ENCODE measurements at places on chromosomes 3 and 15.

DNA sequence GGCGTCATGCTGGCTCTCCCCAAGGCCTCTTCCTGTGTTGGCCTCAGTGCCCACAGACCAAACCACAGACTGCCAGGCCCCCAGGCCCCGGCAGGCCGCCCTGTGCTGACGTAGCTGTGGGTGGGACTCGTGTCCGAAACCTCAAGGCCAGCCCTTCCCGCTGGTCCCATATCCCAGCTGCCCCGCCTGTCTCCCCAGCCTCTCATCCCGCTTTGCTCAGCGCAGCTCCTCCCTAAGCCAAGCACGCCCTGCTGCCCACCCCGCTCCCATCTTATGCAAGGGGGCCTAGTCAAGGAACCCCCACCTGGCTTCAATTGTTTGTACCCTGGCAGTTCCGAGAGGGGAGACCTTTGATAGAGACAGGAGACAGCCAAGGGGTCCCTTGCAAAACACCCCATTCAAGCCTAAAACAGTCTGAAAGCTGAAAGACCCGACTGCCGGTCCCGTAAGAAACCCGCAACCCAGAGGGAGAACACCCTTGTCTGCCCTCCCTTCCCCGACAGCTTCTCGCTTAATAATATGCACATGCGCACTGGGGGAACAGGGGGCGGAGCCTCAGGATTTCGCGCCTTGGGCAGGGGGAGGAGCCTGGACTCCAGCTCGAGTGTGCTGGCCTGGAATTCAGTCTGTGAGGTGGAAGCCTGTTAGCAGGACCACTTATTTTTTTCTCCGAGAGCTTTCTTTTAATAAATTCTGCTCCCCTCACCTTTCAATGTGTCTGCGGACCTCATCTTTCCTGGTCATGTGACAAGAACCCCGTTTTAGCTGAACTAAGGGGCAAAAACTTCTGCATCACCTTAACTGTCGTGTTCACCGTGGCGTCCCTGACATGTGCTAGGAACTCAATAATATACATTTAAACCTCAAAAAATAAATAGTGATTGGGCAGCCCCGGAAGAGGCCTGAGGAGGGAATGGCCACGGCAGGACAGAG lies 17.2 kb downstream of the TNFAIP8L3 start:
- DNase-seq, result peak; percentile 77

DNA sequence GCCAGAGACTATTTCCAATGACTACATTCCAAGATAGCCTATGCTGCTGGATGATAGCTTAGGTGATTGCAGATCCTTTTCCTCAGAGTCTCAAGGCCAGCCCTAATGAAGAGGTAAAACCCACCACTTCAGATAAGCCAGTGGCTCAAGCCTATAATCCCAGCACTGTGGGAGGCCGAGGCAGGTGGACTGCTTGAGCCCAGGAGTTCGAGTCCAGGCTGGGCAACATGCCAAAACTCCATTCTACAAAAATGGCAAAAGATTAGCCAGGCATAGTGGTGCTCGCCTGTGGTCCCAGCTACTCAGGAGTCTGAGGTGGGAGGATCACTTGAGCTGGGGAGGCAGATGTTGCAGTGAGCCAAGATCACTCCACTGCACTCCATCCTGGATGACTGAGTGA lies 495.3 kb downstream of the ZIC1 start:
- DNase-seq, result no peak

GRCh38 chr3:78455166-78455565 lies 1312.6 kb downstream of the ROBO1 start:
- no peak for DNase-seq

GRCh38 chr3:45437383-45437782 lies 49.0 kb downstream of the LARS2 start:
- no peak for DNase-seq

- DNase-seq, result peak; percentile 39
Measured at GRCh38 chr3:194573680-194574437, 59.4 kb downstream of the TMEM44 start.

- DNase-seq, result no peak
Measured at GRCh38 chr3:142931222-142931621, 32.3 kb downstream of the PAQR9 start.

DNA sequence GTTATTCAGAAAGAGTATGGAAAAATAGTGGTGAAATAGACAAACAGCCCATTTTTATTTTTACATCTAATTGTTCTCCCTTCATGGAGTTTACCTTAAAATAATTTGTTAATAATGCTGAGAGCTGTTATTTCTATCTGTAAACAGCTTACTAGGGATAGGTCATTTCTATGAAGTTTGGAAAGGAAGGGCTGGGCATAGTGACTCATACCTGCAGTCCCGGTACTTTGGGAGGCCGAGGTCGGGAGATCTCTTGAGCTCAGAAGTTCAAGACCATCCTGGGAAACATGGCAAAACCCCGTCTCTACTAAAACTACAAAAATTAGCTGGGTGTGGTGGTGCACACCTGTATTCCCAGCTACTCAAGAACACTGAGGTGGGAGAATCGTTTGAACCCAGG lies 624.3 kb upstream of the LMCD1 start:
- no peak for DNase-seq

GRCh38 chr15:37731146-37731746 lies 203.2 kb upstream of the TMCO5A start:
- no peak for DNase-seq

GRCh38 chr3:136939489-136939888 lies 18.3 kb upstream of the IL20RB start:
- no peak for DNase-seq

DNA sequence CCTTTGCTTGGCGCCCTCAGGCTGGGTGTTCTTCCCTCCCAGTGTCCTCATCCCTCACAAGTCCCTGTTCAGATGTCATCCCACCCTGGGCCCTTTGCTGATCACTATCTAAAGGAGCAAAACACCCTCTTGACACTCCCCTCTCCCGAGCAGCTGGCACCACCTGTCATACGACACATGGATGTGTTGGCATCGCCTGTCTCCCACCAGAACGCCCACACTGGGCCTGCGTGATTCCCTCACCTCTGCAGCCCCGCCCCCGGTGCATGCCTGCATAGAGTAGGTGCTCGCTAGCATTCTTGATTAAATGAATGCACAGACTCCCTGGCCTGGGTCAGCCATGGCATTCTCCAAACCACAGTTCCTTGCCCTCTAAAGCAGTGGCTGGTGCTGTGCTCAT lies 75.8 kb downstream of the DNAJB8 start:
- no peak for DNase-seq

GRCh38 chr15:43898891-43899290 lies 72.1 kb downstream of the WDR76 start:
- DNase-seq, result no peak
